ENCODE measurements at places on chromosomes 7 and 10.
A peak's percentile ranks its signal among the peaks of the same experiment; 100 is the strongest.

GRCh38 chr7:41114131-41114530, 588.8 kb downstream of the INHBA start:
- no peak for DNase-seq

DNA sequence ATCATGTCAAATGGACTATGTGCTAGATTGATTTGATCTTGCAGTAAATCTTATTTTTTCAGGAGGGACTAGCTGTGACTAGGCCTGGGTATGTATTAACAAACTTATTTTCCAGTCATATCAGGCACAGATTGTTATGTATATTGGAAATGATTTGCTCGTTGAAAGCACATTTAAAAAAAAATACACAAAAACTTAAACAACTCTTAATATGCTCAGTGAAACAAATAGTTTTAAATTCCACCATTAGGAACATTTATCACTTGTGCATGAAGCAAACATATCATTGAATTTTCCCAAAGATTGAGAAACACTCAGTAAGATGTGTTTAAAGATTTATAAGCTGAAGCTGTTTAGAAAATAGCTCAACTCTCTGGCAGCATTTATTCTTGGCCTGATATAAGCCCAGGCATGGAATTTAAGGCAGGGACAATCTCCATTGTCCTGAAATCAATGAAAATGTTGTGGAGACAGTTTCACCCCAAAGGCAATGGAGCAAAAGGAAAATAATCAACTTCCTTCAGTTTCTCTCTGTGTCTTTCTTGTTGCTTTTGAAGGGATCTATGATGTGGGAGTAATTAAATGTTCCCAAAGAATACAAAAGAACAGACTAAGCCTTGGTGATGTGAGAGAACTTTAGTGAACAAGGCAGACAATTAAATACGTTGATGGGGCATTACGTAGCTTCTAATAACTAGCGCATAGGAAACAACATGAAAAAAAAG, 250.3 kb downstream of the GPR37 start:
- DNase-seq, result no peak

- peak; percentile 92 for DNase-seq
Observed at GRCh38 chr7:48109848-48110663, 21.0 kb downstream of the UPP1 start.

DNA sequence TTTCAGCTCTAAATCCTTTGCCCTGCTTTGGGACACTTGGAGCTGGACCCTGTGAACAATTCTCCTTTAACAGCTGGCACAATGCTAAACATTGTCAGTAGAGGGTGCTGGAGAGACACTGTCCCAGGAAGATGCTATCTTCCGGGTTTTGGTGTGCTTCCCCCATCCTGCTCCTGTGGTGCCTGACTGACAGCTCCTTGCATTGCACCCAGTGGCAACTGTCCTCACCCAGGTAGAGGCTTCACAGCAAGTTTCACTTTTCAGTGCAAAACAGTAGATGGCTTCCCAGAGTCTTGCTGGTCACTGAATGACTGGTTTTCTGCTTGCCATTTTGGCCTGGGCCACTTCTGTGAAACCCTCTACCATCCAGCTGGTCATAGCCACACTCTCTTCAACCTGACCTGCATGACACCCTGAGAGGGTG, 77.3 kb downstream of the CDC14C start:
- no peak for DNase-seq

DNA sequence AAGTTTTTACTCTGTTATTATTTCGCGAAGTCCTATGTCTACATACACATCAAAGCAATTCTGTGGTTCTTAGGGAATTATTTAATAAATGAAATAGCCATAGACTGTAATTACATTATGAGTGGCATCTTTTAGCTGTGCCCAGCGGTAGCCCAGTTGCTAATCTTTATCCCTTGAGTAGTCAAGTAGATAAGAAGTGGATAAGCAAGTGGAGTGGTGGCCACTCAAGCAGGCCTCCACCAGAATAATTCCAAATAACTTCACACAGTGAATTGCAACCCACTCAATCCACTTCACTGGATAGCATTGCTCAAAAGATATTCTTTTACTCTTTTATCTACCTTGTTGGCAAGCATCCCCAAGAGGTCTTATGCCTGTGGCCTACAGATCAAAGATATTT, 349.7 kb downstream of the AUTS2 start:
- no peak for DNase-seq

- no peak for DNase-seq
Observed at GRCh38 chr10:90571481-90572258, 286.2 kb downstream of the HTR7 start.

- no peak for DNase-seq
Observed at GRCh38 chr7:151175793-151176311, 8.4 kb upstream of the GBX1 start.

DNA sequence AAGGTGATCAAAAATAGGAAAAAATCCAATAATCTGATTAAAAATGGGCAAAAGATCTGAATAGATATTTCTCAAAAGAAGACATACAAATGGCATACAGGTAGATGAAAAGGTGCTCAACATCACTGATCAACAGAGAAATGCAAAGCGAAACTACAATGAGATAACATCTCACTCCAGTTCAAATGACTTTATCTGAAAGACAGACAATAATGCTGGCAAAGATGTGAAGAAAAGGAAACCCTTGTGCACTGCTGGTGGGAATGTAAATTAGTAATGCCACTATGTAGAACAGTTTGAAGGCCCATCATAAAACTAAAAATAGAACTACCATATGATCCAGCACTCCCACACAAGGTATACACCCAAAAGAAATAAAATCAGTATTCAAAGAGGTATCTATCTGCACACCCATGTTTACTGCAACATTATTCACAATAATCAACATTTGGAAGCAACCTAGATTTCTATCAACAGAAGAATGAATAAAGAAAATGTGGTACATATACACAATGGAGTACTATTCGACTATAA, 85.0 kb downstream of the LRRN3 start:
- no peak for DNase-seq

GRCh38 chr10:110209926-110210673, 2.7 kb downstream of the MXI1 start:
- peak; percentile 74 for DNase-seq

GRCh38 chr10:122251459-122252255, 19.4 kb upstream of the BTBD16 start:
- no peak for DNase-seq

GRCh38 chr7:25967278-25968204, 184.5 kb upstream of the NFE2L3 start:
- DNase-seq, result no peak

- no peak for DNase-seq
Observed at GRCh38 chr7:158782761-158783401, 46.4 kb downstream of the ESYT2 start.

DNA sequence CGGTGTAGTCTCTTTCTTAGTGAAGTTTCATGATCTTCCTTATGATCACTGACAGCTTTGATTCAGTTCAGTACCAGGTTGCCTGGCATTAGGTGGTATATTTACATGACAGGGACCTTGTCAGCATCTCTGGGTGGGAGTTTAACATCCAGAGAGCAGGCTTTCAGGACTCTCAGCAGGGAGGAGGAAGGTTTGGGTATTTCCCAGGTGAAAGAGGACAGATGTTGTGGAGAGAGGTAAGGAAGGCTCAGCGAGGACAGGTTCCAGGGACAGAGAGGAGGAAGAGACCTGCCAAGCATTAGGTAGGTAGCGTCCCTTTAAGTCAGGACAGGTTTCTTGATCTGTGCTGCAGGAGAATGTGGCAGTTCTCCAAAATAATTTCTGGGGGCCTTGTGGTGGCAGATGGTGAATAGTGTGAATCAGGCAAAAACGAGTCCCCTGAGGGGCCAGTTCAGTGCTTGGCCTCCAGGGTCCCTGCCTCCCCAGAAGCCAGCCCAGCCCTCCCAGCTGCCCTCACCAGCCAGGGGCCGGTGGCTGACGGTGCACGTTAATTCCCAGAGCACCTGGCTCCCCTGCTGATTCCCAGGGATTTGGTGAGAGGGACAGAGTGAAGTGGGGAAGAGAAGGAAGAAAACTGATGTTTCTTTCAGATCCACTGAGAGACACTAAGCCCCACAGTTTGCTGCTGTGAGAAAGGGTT, 82.0 kb downstream of the VWC2 start:
- DNase-seq, result no peak

DNA sequence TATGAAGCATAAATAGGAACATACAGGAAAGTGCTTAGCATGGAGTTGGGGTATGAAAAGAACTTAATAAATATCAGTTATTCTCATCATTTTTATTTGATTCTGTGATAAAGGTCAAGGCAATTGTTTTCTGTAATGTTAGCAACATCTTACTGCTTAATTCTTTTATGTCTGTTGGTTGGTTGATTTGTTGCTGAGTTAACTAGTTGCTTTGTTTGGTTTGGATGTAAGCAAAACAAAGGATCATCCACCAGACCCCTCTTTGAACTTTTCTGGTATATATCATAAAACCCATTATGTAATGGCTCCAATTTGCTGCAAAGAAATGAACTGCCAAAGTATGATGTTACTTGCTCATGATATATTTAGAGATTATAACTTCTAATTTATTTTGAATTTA, 44.5 kb downstream of the CH25H start:
- DNase-seq, result no peak

- DNase-seq, result no peak
Observed at GRCh38 chr10:60473557-60473956, 83.9 kb upstream of the ANK3 start.

GRCh38 chr10:129969184-129969910, 5.3 kb upstream of the EBF3 start:
- no peak for DNase-seq

GRCh38 chr7:27303026-27303425, 60.4 kb downstream of the EVX1 start:
- DNase-seq, result no peak

GRCh38 chr10:31103112-31103511, 71.4 kb upstream of the ZNF438 start:
- no peak for DNase-seq

- DNase-seq, result no peak
Observed at GRCh38 chr7:81645435-81645834, 124.4 kb downstream of the HGF start.

DNA sequence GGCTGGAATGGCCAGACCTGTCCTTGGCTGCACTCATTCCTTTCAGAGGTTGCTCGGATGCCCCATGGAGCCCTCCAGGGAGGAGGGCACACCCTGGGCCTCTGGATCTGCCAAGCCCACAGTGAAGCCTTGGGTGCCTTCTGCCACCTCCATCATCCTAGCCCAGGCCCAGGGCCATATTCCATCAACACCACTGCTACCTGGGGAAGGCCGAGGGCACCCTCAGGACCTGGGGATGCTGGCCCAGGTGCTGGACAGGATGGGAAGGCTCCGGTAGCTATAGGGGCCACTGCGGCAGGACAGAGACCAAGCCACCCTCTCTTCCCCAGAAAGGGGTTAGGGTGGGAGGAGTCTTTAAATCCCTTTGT, 810 bp downstream of the OPN4 start:
- DNase-seq, result no peak

DNA sequence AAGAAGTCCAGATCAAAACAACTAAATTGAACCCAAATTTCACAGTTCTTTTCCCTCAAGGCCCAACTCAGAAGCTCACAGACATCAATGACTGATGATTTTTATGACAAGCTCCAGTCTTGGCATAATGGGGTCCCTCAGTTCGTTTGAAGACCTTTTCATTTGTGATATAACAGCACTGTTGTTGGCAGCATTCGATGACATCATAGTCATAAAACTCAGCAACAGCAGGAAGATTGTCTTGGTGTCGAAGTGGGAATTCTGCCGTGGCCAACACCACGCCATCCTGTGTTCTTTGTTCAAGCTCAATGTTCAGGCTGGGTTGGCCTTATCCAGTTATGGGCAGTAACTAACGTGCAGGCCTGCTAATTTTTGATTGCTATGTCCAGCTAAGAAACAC, 261.7 kb downstream of the C7orf25 start:
- DNase-seq, result no peak

GRCh38 chr10:98481404-98481945, 34.7 kb upstream of the HPS1 start:
- DNase-seq, result no peak

GRCh38 chr10:35394411-35394851, 58.1 kb downstream of the CCNY start:
- no peak for DNase-seq

- DNase-seq, result no peak
Observed at GRCh38 chr10:90218846-90219245, 517.5 kb downstream of the KIF20B start.

GRCh38 chr7:100171087-100171681, 2.8 kb upstream of the GAL3ST4 start:
- DNase-seq, result no peak

DNA sequence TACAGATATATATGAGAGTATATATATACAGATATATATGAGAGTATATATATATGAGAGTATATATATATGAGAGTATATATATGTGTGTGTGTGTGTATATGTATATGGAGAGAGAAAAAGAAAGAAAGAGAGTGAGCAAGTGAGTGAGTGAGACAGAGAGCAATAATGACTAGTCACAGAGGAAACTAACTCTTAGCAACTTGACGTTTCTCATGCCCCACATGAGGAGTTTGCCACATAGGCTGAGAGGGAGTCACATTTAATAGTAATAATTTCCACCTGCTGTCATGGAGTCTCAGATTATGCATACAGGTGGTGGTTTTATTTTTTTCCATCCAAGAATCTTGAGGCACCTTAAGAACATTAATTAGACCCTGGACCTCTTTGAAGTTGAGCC, 199.9 kb downstream of the GATA3 start:
- DNase-seq, result no peak

DNA sequence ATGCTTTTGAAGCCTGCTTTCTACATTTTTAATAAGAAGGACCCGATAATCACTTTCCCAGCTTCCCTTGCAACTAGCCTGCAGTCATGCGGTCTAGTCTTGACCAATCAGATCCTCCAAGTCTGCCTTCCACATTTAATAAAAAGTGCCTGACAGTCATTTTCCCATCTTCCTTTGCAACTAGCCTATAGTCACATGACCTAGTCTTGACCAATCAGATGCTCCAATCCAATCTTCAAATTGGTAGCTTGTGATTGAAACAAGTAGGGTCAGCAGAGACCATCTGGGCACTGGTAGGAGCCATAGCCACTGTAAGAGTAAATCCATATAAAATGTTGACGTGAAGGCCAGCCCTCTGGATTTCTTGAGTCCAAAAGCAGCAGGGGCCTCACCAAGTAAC, 80.0 kb downstream of the NPTX2 start:
- no peak for DNase-seq

- no peak for DNase-seq
Observed at GRCh38 chr7:151012031-151012692, 12.1 kb downstream of the ATG9B start.

GRCh38 chr7:80370587-80370986, 141.3 kb downstream of the GNAT3 start:
- DNase-seq, result no peak

DNA sequence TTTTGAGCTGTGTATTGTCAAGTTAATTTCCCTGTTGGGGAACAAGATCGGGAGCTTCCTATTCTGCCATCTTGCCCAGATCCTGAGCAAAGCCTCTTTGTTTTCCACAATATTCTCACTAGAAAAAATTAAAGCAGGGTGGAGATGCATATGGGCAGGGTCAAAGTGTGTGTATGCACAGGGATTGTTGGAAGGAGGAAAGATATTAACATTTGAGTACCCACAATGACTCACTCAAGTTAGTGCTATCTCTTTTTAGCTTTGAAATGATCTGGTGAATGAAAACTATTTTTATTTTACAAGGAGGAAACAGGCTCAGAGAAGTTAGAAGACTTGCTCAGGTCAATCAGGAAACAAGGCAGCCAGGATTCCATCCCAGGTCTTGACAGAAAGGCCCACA, 6.7 kb upstream of the BTBD16 start:
- DNase-seq, result no peak
